Activated CD4-positive, alpha-beta T cell treated with anti-CD3 and anti-CD28 coated beads, Interleukin-2, amount 50 U/mL, for 24 hours (primary cell): ENCODE measurements at places on chromosomes 13 and 19.

GRCh38 chr13:21069561-21070004 lies 8.2 kb upstream of the LATS2 start:
- DNase-seq: no peak

DNA sequence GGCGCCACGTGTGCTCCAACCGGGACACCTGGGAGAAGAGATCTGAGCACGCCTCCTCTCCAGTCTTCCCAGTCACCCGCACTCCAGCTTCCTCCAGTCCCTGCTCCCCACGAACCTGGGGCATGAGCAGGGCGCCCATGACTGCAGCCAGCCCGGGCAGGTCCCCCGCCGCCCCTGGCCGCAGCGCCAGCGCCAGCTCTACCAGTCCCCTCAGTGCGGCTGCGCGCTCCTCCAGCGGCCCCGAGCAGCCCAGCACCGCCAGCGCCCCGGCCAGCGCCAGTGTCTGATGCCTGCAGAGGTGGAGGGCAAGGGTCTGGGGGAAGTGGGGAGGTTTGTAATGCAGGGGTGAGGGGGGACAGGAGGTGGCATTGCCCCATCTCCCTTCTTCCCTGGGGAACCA lies 13.1 kb downstream of the SH2D3A start:
- no peak for DNase-seq

DNA sequence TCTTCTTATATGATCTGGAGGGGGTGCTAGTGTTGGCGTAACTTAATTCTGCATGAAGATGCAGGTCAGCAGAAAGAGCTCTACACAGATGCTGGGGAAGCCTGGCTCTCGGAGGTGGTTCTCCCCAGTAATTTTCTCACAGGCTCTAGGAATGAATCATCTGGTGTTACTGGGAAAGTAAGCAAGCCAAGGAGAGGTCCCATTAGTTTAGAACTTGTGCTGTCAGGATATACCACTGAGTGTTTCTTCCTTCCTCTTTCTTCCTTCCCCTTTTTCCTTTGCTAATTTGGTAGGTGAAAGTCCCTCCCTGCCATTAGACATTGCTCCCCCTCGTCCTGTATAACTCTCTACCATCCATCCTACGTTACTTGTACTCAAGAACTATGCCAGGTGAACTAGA lies 68.3 kb downstream of the ATP8A2 start:
- no peak for DNase-seq

DNA sequence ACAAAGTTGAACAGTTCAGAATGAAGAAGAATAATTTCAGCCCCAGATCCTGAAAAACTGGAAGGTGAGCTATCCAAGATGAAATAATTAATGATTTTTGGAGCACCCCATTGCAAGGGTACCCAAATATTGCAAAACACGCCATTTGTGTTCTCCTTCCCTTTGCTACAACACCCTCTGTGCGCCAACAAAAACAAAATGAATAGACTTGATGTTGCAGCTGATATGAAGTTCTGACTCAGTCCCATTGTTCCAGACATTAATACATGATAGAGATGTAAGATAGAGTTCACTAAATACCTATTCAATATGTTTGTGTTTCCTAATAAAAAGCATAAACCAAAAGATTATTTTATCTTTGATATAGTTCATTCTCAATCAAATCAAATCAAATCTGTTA lies 287.5 kb upstream of the SOX21 start:
- DNase-seq: no peak

GRCh38 chr13:41563341-41563983 lies 106.1 kb downstream of the RGCC start:
- no peak for DNase-seq

- no peak for DNase-seq
These were observed 47.7 kb upstream of the SPATA13 start for GRCh38 chr13:24112791-24113190.

GRCh38 chr19:41398050-41398418 lies 416 bp downstream of the BCKDHA start:
- no peak for DNase-seq

DNA sequence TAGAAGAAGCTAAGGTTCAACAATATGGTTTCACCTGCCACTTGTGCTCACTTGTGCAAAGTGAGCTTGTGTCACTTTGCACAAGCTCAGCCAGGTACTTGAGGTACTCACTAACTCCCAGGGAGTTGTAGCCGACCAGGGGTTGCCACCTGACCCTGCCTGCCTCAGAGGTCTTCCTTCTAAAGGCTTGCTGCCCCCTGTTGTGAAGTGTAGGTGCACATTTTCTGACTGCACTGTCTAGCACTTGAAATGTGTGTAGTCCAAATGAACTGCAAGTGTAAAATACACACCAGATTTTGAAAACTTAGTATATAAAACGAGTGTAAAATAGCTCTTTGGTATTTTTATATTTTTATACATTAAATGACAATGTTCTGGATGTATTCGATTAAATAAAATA lies 230.8 kb downstream of the DLEU7 start:
- DNase-seq: no peak

DNA sequence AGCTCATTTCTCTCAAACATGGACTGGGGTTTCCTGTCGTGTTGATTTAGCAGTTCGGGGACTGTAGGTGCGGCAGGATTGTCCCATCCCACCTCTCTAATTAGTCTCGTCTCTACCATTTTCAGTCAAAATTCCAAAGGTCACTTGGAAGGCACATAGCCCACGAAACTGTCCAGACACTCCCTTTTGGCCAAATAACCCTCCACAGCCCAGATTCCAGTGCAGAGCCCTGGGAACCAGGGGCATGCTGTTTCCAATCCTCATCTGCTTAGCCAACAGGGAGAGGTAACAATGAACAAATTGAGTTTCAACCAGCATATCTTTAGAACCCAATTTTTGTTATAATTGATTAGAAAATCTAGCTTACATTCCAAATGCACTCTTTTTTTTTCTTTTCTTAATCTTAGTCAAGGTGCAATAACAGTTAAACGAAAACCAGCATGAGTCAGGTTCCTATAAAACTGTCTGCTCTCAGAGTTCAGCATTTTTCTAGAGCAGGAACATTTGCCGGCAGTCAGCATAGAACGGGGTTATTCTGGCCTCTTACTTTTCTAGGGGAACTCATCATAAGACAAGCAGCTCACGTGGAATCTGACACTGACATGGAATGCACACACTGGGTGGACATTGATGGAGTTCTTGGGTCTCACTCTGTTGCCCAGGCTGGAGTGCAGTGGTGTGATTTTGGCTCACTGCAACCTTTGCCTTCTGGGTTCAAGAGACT lies 14.4 kb upstream of the CEBPA start:
- no peak for DNase-seq

DNA sequence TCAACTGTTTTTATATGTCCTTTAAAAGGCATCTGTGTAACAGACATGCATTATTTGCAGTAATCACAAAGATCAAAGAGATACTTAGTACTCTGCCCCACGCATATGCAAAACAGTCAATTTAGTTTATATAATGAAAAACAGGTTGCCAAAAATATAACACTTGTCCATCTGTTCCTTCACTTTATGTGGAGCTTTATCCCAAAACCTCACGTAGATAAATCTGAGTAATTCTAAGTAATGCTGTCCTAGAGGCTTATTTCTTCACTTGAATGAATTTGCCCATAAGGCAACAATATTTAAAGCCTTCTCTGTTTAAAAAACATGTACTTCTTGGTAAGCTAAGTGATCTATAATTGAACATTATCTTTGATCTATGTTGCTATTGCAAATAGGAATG lies 20.3 kb upstream of the SLITRK6 start:
- DNase-seq: no peak

DNA sequence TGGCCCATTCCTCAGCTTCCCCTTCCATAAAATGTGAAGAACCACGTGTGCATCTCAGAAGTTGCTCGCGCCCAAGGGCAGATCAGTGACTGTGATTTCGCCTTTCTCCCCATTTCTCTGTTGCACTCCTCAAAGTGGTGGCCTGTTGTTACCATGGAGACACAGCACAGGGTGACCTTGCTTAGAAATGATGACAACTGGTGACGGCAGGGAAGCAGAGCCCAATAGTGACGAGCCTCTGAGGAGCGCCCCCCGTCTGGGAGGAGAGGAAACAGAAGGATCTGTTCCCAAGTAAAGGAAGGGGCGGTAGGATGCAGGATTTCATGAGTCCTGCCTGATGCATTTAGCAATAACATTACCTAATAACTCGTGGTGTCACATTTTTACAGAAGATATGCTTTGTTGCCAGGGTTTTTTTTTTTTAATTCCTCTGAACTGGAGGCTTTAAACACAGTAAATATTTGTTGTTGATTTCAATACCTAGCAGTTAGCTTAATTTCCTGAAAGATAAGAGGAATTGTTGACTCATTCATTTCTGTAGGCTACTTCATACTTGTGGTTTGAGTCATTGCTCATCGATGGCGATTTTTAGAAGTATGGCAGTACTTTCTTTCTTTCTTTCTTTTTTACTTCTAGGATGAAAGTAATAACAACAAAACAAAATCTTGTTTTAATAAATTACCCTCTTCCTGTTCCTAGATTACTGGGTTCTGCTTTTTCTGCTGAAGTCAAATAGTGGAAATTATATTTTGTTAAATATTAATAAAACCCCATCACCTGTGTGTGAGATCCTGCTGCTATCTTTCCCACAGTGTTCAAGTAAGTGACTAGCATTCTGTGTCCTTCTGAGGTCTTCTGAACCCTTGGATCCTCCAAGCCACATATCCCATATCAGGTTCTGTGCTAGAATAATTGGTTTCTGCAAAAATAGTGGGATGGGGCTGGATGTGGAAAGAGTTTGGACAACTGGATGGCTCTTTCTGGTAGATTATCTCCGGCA lies 36.0 kb downstream of the MBNL2 start:
- no peak for DNase-seq

DNA sequence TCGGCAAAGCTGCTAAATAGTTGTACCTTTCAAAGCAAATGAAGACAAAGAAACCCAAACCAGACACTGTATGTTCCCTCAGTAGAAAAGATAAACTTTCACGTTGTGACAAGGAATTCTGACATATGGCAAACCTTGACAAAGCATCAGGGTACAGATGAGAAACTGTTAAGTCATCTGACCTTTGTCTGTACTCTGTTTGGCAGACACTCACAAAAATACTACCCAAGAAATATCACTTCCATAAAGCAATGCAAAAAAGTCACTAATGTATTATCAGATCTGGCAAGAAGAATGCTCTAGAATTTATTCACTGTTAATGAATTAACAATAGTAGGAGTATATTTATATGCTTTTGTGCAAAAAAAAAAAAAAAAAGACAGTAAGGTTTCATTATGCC lies 843.7 kb downstream of the DIAPH3 start:
- DNase-seq: no peak

DNA sequence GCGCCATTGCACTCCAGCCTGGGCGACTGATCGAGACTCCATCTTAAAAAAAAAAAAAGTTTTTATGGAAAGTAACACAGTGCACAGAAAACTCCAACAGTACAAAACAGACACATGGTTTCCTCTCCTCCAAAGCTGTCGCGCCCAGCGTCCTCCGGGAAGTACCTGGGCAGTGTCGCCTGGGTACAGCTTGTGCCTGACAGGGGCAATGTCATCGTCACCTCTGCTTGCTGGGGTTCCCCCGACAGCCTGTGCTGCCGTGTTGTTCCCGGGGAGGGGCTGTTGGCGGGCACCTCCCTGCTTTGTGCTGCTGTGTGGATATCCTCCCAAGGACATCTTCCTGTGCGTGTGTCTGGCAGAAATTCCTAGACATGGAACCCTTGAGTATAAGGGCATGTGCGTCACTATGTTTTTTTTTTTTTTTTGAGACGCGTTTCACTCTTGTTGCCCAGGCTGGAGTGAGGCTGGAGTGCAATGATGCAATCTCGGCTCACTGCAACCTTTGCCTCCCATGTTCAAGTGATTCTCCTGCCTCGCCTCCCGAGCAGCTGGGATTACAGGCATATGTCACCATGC lies 2.4 kb upstream of the F2RL3 start:
- no peak for DNase-seq

- DNase-seq: no peak
These were observed 3.9 kb upstream of the PRX start for GRCh38 chr19:40416918-40417642.

DNA sequence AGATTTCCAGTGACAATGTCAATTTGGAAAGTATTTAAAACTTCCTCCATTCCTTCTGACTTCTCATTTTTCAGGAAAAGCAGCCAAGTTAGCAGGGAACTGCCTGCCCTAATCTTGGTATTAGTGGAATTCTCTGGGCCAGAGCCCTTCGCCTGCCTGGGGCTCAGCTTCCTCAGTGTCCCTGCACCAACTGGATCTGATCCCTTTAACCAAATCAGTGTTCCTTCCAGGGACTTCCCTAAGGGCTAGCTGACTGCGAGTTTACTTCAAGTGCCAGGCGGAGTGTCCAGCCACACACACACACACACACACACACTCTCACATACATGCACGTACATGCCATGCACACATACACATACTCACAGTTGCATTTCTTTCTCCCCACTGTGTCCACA lies 20.0 kb downstream of the RAB20 start:
- no peak for DNase-seq

DNA sequence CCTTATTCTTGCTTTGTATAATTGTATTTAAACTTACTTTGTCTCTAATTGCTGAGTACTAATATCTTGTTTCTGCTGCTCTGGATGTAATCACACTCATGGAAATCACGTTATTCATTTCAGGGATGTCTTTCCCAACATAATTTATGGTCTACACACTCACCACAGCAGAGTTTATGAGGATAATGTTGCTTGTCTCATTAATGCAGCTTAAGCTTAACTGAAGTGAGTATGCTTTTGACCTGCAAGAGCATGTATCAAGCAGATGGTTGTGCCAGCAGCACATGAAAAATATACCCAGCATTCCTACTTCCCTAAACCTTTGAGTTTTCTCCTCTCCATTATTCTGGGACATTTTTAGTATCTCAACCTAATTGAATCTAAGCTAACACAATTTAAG lies 1080.9 kb downstream of the SLITRK5 start:
- DNase-seq: no peak

- no peak for DNase-seq
These were observed 23.1 kb upstream of the EIF3G start for GRCh38 chr19:10142701-10143375.

GRCh38 chr13:50682002-50682401 lies 161.5 kb downstream of the DLEU7 start:
- DNase-seq: no peak

DNA sequence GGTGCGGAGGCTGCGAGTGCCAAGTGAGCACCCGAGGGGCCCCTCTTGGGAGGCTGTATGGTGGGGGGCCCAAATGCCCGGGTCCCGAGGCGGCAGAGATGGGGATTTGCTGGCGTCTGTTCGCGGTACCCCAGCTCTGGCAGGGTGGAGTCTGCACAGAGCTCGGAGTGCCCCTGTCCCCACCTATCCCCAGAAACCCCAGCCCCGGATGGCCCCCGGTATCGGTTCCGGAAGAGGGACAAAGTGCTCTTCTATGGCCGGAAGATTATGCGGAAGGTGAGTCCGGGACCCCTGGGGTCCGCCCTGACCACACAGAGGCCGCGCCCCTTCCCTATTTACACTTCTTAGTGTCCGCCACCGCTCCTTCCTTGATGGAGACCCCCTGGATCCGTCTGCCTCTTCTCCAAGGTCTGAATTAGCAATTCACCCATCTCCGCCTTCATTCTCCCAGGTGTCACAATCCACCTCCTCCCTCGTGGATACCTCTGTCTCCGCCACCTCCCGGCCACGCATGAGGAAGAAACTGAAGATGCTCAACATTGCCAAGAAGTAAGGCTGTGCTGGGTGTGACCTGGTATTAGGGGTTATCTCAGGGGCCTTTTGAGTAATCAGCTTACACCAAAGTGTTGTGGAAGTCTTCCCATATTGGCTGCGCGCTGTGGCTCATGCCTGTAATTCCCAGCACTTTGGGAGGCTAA lies 630 bp downstream of the PNPLA6 start:
- DNase-seq: no peak
